ENCODE measurements at places on chromosomes 3 and 15.
A peak's percentile ranks its signal among the peaks of the same experiment; 100 is the strongest.

- no peak for DNase-seq
These were observed 685.7 kb downstream of the MCTP2 start for GRCh38 chr15:94917068-94917467.

- no peak for DNase-seq
These were observed 282.5 kb downstream of the ULK4 start for GRCh38 chr3:41679374-41679773.

DNA sequence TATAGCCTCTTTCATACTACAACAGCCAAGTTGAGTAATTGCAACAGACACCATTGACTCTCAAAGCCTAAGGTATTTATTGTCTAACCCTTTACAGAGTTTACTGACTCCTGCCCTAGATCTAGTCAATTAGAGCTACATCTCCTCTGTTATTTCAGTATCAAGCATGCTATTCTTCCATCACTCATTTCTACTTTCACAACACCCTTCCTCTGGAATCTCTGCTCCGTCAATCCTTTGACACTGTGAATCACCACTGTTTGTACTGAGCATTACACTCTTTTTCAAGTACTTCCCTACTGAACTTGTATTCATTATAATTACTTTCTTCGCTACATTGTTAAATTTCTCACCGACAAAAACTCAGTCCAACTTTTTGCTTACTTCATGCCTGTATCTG lies 121.8 kb downstream of the ZNF609 start:
- DNase-seq: no peak

GRCh38 chr15:65752151-65752700 lies 39.9 kb downstream of the DENND4A start:
- no peak for DNase-seq

GRCh38 chr15:76837474-76837873 lies 67.7 kb downstream of the SCAPER start:
- no peak for DNase-seq

DNA sequence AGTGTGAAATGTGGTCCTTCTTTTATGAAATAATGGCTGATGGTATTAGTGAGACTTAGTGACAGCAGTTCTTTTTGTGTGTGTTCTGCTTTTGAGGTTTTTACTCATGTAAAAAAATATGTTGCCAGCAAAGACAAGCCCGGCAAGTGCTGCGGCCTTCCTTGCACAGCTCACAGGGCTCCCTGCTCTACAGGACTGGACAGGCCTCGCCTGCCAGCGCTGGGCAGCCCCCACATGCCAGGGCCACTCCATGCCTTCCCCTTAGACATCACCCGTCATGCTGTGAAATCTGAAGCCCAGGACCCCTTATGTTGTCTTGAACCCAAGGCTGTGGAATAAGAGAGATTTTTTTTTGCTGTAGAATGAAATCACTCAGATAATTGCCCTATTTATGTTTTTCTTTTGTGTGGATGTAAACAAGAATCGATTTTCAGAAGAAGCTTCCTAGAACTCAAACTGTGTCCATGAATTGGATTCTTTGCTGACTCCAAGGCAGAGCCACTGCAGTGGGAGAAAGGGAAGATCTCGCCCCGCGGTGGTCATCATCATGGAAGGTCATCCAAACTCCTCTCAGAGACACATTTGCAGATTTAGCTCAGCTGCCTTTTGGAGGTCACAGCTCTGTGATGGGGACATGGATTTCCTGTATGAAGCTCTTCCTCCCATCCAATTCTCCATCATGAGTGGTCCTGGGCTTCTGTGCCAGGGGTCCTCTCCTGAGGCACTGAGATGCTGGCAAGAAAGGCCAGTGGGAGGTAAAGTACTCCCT lies 150.8 kb downstream of the ATP10A start:
- no peak for DNase-seq

DNA sequence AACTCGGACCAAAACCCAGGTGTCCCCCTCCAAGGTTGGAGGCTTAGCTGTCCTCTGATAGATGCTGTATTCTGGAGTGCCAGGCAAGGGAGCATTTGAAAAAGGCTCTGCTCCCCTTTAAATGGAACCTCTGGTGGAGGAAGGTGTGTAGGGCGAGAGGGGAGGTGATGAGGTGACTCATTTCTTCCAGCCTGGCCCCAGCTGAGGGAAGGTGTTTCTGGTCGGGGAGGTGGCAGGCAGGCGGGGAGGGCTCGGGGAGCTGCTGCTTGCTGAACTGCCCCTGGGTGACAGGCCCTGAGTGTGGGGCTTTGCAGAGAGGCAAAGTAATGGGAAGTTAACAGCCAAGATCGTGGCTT lies 18.8 kb downstream of the PSTPIP1 start:
- DNase-seq: peak; percentile 75

GRCh38 chr3:156817646-156818272 lies 8.4 kb upstream of the LEKR1 start:
- no peak for DNase-seq
